ENCODE measurements at places on chromosomes 12 and 14.

DNA sequence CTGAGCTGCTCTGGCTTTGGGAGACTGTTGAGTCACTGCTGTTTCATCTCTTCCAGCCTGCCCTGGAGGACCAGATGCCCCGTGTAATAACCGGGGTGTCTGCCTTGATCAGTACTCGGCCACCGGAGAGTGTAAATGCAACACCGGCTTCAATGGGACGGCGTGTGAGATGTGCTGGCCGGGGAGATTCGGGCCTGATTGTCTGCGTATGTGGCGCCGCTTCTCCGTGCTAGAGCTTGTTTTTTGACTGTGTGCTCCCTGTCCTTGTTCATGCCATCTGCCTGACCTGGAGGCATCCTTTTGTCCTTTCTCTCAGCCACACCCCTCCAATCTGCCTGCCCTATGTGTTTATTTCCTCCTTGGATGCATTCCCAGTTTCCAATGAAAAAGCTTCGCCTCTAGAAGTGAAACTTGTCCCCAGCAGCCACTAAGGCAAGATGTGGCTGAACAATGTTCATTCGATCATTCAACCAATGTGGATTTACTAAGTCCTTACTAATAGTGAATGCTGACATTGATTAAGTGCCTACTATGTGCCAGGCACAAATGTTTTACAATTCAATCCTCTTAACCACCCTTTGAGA lies 98.6 kb downstream of the NT5DC3 start:
- DNase-seq, result no peak

DNA sequence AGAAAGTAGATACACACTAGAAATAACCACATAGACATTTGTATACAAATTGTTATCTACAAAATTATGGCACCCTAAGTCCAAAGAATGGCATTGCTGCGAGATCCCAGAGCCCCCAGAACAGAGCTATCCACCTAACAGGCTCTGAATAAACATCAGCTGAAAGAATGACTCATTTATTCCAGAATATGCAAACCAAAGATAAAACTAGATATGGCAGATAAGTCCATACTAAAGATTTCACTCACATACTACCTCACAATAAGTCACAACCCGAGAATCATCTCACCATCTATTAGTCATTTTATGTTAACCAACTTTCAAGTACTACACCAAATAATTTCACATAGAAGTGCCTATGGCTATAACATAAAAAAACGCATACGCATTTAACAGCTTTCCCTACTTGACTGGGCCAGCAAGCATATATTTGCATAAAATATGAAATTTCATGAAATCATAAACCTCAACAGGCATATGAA lies 5.6 kb downstream of the CNIH1 start:
- no peak for DNase-seq

DNA sequence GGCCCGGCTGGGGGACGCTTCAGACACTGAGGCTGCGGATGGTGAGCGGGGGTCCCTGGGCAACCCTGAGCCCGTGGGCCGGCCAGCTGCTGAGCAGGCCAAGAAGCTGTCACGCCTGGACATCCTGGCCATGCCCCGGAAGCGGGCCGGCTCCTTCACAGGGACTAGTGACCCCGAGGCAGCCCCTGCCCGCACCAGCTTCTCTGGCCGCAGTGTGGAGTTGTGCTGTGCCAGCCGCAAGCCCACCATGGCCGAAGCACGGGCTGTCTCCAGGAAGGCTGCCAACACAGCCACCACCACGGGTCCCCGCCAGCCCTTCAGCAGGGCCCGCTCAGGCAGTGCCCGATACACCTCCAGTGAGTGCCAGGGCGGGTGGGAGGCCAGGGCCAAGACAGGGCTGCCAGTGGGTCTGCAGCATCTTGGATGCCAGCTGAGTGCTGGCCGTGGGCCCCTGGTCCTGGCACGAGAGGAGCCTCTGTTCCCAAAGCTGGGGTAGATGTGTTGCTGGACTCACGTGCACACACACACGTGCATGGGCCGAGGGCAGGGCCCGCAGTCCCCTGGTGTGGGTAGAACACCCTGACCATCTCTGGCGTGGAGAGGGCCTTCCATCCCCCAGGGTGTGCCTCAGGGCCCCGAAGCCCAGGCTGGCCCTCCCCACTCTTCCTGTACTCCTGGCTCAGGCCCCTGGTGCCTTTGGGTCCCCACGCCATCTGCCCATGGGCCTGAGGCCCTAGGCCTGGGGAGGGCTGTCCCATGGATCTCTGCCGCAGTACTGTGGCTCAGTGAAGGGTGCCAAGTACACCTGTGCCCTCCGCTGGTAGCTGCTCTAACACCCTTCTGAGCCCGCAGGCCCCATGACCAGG lies 22.8 kb downstream of the CEP170B start:
- no peak for DNase-seq

DNA sequence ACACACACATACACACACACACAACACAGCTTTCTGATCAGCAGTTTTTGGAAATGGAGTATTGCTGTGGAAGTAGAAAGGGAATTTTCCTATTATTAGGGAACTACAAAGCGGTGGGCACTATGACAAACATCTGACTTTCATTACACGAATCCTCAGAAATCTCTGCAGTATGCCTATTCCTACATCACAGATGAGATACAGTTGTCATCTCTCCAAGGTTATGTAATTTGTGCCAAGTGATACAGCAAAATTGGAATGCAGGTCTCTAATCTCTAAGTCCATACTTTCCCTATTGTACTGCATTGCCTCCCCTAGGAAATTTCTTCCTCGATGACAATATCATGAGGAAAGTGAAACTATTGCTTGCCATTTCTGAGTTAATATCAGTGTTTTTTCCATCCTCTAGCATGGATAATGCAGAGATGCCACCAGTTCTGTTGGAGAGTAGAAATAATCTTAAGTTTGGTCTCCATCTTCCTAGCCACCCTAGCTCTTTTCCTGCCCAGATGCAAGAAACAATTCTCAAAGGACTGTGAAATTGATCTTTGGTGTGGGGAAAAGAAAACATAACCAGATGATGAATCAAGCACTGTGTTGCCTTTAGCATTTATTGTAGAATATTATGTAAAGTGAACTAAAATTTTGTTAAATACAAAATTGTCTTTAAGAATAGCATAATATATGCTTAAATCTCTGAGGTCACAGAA lies 94.7 kb downstream of the ERGIC2 start:
- no peak for DNase-seq

DNA sequence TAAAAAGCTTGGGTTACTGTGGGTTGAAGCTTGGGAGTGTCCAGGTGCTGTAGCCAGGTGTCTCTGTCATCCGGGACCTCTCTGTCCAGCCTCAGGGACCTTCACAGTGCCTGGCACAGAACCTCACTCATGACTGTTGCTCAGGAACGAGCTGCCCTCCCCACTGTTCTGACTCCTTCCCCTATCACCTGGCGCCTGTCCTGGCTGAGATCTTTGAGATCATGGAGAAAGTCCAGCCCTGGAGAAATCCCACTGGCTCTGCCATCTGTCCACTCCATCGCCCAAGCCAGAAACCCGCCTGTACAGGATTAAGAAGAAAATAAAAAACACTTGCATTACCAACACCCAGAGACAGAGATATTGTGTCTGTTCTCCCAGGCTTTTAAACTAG lies 53.5 kb downstream of the DGLUCY start:
- no peak for DNase-seq

- DNase-seq, result no peak
Measured at GRCh38 chr14:63853831-63854293, 1.1 kb downstream of the SYNE2 start.

DNA sequence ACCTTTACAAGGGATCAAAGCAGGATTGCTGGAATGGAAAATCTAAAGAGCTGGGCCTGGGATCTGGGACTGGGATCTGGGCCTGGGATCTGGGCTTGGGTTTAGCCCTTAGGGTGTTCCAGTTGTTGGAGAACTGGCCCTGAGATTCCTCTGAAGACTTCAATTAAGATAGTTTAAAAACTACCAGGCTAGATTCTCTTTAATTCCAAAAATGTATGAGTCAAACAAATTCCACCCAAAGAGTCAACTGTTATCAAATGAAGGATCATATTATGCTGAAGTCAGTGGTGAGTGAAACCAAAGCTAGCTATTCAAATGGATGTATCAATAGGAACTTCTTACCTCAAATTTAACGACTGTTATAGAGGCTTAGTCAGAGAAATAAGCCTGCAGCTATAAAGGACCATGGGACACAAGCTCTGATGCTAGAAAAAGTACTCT lies 40.5 kb downstream of the LIMA1 start:
- DNase-seq, result no peak

DNA sequence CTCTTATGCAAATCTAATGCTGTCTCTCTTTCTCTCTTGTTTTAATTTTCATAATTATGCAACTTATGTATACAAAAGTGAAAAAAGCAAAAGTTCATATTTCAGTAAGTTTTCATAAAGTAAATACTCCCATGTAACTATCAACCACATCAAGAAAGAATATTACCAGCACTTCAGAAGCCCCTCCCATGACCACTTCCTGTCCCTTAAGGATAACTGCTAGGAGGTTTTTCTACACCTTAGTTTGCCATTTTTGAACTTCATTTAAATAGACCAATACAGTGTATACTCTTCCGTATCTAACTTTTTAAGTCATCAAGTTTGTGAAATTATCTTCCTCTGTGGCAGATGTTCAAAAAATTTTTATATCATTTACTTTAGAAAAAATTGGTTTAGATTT lies 547 bp upstream of the OR4K15 start:
- peak; percentile 75 for DNase-seq

DNA sequence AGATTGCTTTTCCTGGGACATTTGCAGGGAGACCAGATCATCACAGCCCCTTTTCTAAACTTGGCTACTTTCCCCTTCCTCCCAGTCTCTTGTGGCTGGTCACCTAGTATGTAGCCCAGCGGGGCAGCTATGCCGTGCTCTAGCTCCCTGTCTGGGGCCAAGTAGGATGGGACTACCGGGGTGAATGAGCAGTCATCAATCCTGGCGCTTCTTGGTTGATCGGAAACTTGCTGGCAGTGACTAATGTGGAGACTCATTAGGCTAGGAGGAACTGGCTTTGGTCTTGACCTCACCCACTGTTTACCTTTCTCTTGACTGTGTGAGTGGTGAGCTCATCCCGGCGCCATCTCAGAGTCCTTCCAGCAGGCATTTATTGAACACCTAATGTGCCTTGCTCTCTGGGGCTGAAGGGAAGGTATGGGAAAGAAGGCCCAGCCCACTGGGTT lies 15.9 kb downstream of the PLEKHG3 start:
- no peak for DNase-seq

GRCh38 chr12:57175428-57176138 lies 28.2 kb upstream of the LRP1-AS start:
- peak; percentile 16 for DNase-seq

DNA sequence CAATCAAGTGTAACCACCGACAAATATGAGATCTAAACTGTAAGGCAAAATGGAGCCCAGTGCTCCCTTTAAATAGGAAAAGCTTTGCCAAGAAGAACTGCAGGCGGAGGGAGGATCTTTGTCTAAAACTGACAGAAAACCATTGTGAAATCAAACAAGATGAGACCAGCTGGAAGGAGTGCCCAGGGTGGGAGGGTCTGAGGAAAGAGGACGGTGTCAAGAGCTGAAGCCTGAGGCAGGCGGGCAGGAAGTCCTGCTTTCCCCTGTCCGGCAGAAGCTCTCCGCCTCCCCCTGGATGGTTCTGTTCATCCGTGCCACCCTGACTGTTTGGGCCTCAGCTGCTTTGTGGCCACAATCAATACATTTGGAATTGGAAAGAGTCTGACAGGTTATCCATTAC lies 37.5 kb downstream of the CDC42BPB start:
- DNase-seq, result no peak

DNA sequence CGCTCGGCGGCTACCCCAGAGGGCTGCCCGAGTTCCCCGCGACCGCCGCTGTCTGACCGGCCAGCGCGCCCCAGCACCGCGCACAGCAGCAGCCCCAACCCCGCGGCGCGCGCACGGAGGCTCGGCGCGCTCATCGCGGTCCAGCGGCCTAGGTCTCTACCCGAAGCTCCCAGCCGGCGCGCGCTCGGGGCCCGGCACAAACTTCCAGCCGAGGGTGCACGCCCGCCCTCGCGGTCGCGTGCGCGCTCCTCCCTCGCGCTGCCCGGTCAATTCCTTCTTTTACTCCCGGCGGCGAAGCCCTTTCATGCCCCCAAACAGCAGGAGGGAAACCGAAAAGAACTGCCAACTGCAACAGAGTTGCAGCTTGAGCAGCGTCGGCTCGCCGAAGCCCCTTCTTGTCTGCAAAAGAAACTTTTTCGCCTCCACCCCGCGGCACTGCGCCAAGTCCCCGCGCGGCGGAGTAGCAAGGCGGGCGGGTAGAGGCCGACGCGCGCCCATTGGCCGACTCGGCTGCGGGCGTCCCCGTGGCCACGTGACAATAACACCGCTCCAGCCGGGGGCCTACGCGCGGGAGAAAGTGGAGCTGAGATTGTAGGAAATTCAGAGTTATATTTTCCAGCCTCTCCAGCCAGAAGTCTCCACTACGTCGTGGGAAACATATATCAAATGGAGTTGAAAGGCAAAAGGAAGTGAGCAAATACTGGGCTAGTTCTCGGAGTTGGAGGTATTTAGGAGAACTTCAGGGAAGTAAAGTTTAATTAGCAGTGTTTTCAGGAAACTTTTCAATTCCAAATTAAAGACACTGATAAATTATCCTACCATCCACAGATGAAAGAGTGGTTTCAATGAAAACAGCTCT lies at the start of gene LRIG3:
Gene LRIG3, minus strand, starts transcription at position 403 of the 859 bp plus-strand sequence. Its CDS starts 269 bp downstream, at position 134.
- DNase-seq, result no peak

DNA sequence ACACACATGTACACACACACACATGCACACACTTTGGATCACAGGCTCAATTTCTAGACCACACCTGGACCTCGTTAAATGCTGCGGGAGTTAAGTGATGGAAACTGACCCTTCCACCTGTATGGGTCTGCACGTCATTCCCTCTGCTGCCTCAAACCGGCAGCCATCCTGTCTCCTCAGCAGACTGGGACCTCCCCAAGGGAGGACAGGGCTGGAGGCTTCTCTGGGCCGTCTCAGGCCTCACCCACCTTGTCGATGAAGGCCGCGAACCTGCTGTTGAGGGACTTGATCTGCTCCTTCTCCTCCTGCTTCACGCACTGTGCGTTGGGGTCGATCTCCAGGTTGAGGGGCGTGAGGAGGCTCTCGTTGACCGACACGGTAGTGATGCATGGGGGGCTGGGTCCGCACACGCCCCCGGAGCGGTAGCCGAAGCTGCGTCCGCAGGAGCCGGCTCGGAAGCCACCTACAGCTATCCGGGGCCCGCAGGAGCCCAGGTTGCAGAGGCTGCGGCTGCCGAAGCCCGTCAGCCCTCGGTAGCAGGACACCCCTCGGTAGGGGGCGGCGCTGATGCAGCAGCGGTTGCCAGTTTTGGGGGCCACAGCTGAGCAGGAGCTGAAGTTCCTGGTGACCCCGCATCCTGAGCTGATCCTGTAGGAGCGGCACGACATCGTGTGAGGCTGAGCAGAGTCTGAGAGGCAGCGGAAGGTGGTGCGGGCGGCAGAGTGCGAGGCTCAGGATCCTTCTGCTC lies at the start of gene KRT85:
Gene KRT85, minus strand, starts transcription at position 744 of the 748 bp plus-strand sequence. Its CDS starts 76 bp downstream, at position 668.
- DNase-seq, result no peak

DNA sequence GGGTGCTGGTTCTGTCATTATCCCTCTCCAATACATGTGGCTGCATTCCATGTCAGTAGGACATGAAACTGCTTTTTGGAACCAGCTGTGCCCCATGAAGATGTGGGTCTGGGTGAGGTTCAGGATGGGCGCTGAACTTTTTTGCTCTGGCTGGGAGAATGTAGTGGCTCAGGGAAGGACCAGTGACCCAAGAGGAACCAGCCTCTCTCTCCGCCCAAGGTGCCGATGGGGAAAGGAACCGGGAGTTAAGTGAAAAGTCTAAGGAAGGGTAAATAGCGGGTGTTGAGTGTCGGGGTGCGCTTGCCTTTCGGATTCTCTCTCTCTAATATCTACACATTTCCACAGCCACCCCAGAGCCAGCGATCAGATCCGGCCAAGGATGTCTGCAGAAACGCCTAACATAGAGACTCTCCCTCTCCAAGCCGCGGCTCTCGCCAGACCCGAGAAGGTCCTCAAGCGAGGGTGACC lies 7.8 kb downstream of the ARHGEF25 start:
- DNase-seq, result no peak

- no peak for DNase-seq
Measured at GRCh38 chr14:49366416-49366815, 219.8 kb downstream of the RPS29 start.

Measured in stimulated activated naive CD4-positive, alpha-beta T cell (primary cell).